ENCODE measurements at places on chromosomes 1 and 21.

GRCh38 chr1:221782477-221782876, 40.6 kb upstream of the DUSP10 start:
- DNase-seq: no peak

DNA sequence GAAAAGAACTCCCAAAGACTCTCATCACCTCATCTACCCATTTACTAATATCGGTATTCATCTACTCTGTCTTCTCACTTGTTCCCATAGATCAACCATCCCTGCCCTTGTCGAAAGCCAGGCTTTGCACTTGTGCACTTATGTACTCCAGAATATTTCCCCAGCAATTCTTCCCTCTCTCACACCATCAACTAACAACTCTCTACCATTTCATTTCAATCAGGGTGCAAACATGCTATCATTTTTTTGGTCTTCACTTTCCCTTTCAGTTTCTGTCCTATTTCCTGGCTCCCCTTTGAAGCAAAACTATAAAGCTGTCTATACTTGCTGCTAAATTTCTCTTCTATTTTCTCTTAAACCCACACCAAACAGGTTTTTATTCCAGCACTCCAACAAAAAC, 6.7 kb downstream of the C1orf105 start:
- DNase-seq: no peak

DNA sequence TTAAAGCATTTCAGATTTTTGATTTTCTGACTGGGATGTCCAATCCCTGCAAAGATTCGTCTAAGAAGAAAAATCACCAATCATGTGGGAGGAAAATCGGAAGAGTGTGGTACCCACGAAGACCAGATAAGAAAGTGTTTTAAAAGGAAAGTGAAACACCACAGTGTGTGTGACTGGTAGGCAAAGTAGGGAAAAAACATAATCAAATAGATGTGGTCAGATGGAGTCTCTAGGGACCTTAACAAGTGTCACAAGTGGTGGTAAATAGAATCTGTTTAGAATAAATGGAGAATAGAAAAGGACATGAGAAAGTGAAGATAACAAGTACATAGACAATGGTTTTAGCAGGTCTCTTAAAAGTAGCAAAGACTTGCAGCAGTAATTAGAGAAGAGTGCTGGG, 154.6 kb downstream of the SLC30A10 start:
- no peak for DNase-seq

GRCh38 chr1:55427606-55428005, 212.4 kb upstream of the USP24 start:
- no peak for DNase-seq

- DNase-seq: no peak
These were observed 44.9 kb upstream of the CYP2J2 start for GRCh38 chr1:59971464-59971911.

GRCh38 chr1:198197285-198197684, 40.5 kb downstream of the NEK7 start:
- DNase-seq: no peak

- no peak for DNase-seq
These were observed 5.7 kb upstream of the RIPK4 start for GRCh38 chr21:41772351-41773080.

GRCh38 chr1:199399996-199400724, 627.4 kb upstream of the NR5A2 start:
- DNase-seq: no peak

DNA sequence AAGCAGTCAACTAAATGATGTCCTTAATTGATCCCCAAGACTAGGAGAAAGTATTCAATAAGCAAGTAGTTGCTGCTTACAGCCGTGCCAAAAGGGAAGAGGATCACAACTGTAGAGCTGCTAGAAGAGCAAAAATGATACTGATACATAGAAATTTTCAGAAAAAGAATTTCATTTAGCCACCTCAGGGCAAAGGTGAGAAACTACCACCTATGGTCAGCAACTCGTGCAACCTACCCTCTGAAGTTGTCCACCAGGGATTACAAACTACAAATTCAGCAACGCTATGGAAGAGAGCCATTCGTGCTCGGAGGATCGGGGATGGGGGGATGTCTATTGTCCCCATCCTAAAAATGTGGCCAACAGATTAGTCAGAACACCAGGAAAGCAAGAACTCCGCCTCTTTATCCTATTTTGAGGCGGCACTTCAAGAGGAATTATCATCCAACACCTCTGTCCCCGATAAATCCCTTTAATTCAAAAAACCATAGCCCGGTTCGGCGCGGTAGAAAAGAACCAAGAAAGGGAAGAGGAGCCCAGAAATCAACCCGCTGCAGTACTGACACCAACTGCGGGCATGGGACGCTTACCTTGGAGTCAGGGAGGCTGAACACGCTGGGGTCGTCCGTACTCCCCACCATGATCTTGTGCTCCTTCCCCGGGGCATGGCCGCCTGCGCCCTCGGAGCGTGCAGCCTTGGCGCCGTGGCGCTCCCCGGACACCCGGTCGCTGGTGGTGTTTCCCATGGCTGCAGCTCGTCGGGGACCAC, 687 bp downstream of the PRKAB2 start:
- DNase-seq: no peak
